CD8-positive, alpha-beta memory T cell (primary cell): ENCODE measurements at places on chromosomes 13 and 19. TPM values are rescaled to one million over a fixed set of nuclear protein-coding genes. Genes with fewer than 3 reads are reported as not detected.

Gene VSTM2B
- not detected for polyA plus RNA-seq

Gene TPM4
- polyA plus RNA-seq = 127 TPM

Gene C19orf33
- polyA plus RNA-seq = 0.90 TPM

Gene GPC6
- polyA plus RNA-seq = not detected

Gene LGALS7
- not detected for polyA plus RNA-seq

Gene SYDE1
- polyA plus RNA-seq = 0.06 TPM

Gene CEACAM8
- polyA plus RNA-seq = not detected
